Stimulated activated CD8-positive, alpha-beta memory T cell treated with anti-CD3 and anti-CD28 coated beads, Interleukin-4, amount 100 ng/mL, for 24 hours (primary cell): ENCODE measurements at places on chromosomes 2 and 18.

GRCh38 chr2:42976351-42976750 is 184.0 kb upstream of the HAAO start:
- DNase-seq, result no peak

DNA sequence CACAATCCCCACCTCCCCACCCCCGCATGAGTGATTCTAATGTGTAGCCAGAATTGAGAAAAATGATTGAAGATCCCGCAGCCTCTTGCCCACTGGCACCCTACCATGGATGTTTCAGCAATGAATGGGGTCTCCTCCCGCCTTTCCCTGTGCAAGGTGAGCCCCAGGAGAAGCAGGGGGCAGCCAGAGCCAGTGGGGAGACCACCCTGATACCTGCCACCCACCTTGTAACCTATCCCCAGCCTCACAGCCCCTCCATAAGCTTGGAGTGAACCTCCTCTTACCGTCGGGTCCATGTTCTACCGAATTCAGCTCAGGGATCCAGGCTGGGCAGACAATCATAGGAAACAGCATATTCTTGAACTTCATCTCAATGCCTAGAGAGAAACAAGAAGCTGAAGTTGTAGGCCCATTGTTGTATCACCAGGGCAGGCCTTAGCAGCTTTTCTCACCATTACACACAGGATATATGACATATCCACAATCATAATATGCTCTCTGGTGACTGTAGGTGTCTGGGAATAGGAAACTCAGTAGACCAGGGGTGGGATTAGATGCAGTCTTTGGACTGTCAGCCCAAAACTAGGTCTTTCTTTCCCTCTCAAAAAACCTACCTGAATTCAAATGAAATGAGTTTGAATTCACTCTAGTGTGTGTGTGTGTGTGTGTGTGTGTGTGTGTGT is 30.9 kb downstream of the XDH start:
- DNase-seq, result no peak

GRCh38 chr2:100988630-100989417 is 13.3 kb upstream of the RPL31 start:
- DNase-seq, result no peak

- no peak for DNase-seq
Measured at GRCh38 chr2:171330155-171330956, 103.4 kb downstream of the METTL8 start.

- DNase-seq, result no peak
Measured at GRCh38 chr18:59712311-59712710, 15.1 kb upstream of the CCBE1 start.

GRCh38 chr2:30301551-30301950 is 70.2 kb downstream of the LBH start:
- DNase-seq, result no peak

DNA sequence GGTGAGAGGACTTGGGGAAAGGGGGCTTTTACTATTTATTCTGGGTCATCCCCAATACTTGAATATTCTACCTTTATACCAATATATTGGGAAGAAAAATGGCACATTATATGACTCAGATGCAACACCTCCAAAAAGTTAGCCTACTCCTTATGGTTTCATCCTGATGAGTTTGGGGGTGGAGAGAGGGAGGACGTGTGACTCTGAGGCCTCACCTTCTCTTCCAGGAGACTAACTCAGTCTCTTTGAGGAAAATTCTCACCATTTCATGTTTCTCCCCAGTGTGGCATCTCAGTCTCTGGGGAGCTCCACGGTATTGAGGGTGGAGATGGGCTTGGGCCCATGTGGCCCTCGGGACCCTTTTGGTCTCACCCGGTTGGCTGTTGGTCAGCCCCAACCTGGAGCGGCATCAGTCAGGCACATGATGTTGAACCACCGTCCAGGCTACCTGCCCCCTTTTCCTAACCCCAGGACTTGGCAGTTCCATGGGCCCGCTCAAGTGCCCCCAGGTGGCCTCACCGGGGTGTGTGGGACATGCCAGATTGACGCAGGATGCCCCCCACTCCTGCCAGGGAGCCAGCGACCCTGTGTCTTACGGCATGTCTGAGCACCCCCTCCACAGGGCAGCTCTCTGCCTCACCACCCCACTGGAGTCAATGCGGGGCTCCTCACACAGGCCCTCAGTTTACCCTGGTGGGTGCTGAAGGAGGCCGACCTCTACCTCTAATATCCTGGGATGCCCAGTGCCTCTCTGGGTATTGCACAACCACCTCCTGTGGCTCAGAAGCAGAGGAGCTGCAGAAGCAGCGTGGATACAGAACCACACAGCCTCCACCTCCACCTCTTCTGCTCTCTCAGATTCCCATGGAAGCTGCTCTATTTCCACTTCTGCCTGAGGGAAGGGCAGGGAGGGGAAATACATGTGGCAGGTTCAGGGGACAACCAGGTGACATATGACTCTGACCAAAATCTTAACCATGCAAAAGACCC is 297.4 kb downstream of the EIPR1 start:
- no peak for DNase-seq

DNA sequence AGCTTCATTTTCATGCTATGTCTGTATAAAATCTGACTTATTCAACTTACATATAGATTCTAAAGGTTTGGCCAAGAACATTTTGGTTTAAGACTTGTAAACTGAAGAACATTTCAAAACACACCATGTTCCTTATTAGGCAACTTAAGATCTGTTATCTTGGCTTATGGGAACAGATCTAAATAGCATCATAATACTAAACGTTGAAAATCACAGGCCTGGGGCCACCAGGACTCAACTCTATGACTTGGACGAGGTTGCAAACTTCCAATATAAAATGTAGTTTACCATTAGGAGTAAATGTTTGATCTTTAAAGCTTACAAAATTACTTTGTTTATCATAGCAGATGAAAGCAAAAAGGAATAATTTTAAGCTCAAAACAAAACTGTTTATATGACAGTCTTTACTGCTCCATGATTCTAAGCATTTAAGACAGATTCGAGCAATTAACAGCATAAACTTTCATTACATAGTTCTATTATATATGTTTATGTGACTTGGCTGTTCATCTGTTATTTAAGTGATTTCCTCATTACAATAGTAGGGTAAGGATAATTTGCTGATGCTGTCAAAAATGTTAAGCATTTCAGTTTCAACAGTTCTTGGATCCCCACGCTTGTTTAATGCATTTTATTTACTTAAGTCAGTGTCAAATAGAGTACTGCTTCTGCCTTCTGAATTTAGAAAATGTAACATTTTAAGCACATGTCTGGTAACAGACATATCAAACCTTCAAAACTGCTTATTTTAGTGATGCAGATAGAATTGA is 8.3 kb downstream of the TCF4 start:
- no peak for DNase-seq

DNA sequence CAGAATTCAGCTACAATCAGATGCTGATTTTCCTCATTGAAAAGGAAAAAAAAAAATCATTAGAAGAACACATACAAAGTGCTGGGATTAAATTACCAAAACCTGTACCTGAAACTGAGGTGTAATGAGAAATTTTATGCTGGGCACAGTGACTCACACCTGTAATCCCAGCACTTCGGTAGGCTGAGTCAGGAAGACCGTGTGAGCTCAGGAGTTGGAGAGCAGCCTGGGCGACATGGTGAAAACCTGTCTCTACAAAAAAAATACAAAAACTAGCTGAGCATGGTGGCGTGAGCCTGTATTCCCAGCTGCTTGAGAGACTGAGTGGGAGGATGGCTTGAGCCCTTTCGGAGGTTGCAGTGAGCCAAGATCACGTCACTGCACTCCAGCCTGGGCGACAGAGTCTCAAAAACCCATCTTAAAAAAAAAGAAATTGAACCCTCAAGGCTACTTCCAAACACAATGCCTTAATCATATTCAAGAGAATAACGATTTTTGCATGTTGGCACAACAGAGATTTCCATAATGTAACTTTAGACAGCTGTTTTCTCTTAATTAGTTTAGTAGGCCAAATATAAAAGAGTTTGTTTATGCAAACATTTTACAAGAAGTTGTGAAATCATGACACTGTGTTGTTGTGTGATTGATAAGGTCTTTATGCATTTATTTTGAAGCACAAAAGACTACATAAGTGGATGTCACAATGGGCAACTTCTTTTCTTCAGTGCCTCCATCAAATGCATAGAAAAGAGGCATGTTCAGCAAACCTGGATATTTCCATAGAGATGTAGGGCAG is 63.9 kb downstream of the FAM161A start:
- no peak for DNase-seq

- no peak for DNase-seq
Measured at GRCh38 chr2:216803791-216804190, 56.1 kb downstream of the TNP1 start.

- no peak for DNase-seq
Measured at GRCh38 chr2:186181625-186182024, 304.4 kb upstream of the ZC3H15 start.

DNA sequence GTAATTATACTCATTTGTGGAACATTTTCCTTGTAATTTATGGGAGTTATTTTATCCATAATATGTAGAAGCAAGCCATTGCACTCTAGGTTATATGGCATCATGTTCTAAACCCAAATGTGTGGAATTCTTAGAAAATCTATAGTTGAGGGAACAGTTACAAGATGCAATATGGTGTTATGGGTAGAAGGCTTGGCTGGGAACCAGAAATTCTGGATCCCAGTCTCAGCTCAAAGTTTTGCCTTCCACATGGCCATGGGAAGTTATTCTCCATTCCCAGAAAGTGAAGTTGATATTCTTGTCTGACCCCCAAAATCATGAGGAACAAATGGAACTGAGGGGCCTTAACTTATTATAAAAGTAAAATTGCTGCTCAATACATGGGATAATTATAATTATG is 38.0 kb downstream of the KIF5C start:
- no peak for DNase-seq

DNA sequence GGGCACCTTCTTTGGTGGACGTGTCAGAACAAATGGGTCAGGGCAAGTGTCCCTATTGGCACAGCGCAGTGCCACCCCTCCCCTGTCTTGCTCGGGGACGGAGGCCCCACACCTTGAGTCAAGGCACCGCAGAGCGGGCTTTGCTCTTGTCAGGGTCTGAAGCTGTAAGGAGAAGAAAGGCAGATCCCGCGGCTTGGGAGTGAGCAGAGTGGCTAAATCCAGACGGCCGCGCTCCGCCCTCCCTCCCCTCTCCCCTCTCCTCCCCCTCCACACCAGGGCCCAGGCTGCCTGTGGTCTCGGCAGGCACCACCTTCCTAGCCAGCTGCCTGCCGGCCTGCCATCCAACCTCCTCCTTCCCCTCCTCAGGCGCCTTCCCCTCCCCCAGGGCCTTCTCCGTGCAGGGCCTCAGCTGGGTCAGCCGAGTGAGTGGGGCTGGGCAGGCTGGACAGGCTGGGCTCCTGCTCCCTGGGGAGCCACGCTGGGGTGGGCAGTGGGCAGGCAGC is 25.8 kb downstream of the SPEG start:
- DNase-seq, result no peak

DNA sequence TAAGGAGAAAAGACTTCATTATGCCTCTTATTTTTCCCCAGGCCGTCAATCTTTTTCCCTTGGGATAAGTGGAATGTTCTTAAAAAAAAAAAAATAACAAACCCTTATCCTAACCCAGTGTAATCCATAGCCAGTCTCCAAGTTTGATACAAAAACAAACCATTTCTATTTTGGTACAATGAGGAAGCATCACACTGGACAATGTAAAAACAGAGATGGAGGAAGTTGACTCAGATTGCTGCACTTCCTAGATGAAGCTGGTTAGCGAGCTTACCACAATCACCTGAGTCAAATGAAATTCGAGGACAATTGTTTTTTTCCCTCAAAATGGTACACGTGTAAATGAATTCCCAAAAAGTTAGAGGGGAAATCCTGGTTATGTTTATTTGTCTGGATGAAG is 259.7 kb downstream of the TCF4 start:
- DNase-seq, result no peak

DNA sequence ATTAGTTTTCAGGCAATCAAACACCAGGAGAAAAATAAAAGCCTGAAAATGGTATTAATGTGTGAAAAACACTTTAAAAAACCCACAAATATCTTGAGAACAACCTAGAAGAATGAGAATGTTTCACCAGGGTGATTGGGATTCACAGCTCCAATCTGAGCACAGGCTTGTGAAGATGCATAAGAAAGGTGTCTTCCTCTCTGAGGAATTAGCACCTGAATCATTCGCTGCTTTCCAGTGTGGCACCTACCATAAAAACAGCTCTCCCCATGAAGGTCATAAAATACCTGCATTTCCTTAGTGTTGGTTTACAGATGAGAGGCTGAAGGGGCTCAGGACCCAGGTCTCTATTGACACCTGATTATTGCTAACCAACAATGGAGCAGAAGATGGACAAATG is 499.7 kb upstream of the KLHL29 start:
- DNase-seq, result no peak

GRCh38 chr2:112644155-112644932 is 1.4 kb upstream of the SLC20A1 start:
- DNase-seq, result no peak

- DNase-seq, result no peak
Measured at GRCh38 chr2:239716536-239717318, 308.4 kb downstream of the NDUFA10 start.
